ENCODE measurements at places on chromosomes 1 and 21.
A peak's percentile ranks its signal among the peaks of the same experiment; 100 is the strongest.

- DNase-seq, result no peak
Measured at GRCh38 chr1:32998997-32999396, 34.4 kb upstream of the RNF19B start.

DNA sequence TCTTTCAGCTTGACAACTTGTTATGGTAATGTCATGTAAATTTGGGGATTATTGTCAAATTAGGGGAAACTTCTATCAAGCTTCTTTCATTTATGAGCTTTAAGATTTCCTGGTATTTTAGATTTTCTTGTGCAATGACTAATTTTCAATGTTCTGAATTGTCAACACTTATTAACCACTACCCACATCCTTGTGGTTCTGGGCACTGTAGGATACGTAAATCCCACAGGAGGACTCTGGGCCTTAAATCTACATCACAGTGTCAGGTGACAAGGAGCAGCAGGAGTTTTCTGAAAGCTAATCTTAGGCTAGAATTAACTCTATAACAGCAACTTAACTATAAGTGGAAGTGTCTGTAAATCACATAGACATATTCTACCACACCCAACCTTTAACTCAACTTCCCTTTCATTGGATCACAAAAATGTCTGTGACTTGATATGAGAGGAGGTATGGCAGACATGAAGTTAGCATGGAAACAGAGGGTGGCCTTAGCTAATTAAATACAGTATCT lies 397.7 kb downstream of the HLX start:
- no peak for DNase-seq

DNA sequence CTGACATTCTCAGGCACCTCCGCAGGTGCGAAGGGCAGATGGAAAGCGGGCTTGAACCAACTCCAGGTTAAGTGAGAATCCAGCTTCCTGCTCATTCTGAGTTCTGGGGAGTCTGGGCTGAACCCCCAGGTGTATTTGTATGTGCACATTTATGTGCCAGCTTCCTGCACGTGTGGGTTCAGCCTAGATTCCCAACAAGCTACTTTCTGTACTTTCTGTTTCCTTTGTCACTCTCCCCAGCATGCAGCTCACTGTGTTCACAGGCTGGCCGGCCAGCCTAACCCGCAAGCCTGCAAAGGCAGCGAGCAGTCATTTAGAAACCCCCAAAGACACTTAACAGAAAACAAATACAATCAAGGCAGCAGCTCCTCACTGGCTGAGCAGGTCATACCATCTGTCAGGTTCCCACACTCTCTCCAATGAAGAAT lies 1.3 kb upstream of the IL19 start:
- DNase-seq, result no peak

GRCh38 chr1:218665221-218665620 lies 320.1 kb downstream of the TGFB2 start:
- peak; percentile 63 for DNase-seq

GRCh38 chr1:184900507-184900906 lies 73.8 kb downstream of the NIBAN1 start:
- no peak for DNase-seq

GRCh38 chr1:62800825-62801306 lies 16.9 kb downstream of the ATG4C start:
- DNase-seq, result peak; percentile 78

DNA sequence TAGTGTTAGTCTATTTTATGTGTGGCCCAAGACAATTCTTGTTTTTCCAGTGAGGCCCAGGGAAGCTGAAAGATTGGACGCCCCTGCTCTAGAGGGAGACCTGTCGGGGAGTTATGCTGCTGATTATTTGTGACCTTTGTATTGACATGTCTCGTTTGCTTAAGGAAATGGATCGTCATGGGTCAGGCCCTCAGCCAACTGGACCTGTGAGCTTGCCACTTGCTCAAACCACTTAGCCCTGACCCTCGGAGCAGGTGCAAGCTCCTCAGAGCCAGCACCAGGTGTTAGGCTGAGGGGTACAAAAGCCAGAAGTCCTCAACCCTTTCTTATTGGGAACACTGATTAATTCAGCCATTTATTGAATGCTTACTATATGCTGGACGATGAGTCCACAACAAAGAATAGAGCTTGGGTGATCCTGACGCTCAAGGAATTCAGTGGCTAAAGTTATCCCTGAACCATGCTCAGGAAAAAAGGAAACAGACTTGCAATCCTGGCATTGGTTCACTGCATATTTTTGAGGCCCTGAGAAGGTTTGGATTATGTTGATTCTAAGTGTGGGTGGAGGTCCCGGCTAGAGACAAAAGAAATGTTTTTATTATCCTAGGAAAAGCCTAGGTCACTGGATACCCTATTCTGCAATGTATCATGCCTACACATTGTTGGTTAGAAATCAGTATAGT lies 19.0 kb downstream of the TGFB2 start:
- no peak for DNase-seq

DNA sequence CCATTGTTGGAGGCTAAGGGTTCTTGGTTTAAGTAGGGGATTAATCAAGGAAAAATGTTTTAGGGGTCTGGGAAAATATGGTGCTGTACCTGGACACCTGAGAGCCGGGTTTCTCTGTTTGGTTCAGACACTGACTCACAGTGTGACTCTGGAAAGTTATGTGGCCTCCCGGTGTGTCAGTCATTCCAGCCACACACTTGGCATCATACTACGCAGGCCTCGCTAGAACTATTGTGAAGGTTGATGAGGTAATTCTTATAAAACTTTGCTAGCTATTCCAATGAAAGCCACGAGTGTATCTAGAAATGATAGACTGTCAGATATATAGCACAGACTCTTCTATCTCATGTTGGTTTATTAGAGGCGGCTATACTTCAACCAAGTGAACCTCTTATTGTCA lies 4.8 kb upstream of the CAMSAP2 start:
- DNase-seq, result no peak

DNA sequence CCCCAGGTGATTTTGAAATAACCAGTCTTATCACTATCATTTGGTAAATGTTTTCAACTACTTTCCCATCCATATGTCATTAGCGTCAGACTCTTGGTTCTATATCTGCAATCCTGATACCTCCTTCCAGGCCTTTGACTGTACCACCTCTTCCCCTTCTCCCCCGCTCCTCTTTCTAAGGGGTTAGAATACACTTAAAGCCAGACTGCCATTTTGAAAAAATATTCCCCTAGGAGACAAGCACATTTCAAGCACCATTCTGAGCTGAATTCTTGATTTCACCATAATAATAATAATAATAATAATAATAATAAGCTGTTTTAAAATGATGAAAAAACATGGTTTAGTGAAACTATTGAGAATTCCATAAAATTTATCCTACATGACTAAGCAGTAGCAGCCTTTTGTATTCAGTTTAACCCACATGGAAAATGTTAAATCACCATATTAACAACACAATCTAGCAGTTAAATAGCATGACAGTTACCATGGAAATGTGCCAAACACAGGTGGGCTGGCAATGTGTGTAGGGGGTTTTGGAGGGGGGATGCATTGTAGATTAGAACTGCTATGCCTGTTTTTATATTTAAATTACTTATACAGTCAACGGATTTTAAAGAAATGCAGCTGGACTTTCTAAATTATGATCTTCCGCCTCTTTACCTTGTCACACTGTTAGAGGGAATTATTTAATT lies 480.2 kb upstream of the DEPDC1 start:
- no peak for DNase-seq

DNA sequence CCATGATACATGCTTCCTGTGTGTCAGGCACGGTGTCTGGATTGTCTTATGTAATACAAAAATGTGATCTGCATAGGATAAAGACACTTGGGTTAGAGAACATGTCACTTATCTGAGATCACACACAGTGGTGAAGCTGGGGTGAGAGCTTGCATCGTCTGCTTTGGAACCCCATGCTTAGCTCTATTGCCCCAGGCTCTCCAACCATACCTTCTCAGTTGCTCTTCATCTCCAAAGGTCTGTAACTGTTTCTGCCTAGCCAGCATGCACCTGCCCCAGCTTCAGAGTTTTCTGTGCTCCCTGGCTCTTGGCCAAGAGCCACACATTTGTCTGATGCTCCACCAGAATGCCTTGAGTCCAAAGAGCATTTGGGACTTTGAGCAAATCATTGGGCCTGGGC lies 93.9 kb upstream of the COG2 start:
- DNase-seq, result no peak

- peak; percentile 81 for DNase-seq
Measured at GRCh38 chr1:164518692-164519332, 40.2 kb upstream of the PBX1 start.

DNA sequence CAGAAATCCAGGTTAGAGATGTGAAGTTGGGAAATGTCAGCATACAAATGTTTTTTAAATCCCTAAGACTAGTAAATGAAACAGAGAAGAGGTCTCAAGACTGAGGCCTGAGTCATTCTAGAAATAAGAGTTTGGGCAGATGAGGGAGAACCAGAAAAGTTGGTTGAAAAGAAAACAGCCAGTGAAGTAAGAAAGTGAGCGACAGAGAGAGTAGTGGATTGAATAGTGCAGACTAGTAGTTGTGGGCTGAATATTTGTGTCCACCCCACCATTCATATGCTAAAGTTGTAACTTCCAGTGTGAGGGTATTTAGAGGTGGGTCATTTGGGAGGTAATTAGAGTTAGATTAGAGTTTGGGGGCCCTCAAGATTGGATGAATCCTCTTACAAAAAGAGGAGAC lies 889.2 kb downstream of the TTLL7 start:
- DNase-seq, result no peak

DNA sequence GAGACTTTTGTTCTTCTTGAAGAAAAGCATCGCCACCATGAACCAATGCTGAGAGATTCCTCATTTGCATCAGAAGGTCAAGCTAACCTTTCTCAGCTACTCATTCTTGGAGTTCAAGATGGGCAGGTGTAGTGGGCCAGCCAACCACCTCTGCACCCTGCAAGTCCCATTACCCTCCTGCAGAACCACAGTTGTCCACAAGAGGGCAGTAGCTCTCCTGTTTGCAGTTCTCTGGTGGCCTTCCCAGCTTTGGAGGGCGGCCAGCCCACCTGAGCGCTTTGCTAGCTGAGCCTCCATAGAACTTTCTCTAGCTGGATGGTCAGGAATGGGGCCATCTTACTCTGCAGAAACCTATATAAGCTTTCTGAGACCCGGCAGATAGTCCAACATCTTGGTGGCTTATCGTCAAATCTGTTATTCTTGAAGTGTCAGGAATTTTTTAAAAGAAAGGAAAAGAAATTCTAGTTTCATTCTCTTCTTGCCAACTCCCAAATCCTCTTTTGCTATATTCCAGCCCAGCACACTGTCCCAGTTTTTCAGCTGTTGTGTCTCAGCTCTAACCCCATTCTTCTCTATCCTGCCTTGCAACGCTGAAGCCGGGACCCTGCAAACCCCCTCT lies 11.0 kb upstream of the LMX1A start:
- peak; percentile 80 for DNase-seq

DNA sequence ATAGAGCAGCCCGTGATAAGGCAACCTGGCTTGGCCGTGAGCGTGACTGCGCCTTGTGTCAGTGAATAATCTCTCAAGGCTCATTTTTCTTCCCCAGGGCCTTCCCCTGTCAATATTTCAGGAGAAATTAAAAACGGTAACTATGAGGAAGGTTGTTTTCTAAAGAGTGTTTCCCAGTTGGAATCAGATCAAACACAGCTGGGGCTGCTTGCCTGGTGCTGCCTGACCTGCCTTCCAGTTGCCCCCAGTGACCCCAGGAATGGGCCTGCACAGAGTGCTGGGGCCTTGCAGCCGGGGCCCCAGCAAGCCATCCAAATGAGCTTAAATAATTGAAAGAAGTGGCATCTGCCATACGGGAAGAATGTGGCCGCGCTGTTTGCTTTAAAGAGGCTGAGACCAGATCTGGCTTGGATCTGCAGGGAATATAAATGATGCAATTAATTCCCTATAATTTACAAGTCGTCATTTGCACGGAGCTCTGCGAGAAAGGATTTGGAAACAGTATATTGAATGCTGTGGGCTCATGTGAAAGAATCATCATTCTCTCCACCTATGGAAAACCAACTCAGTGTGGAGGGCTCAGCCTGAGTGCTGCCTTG lies 203.9 kb downstream of the C1orf94 start:
- no peak for DNase-seq

DNA sequence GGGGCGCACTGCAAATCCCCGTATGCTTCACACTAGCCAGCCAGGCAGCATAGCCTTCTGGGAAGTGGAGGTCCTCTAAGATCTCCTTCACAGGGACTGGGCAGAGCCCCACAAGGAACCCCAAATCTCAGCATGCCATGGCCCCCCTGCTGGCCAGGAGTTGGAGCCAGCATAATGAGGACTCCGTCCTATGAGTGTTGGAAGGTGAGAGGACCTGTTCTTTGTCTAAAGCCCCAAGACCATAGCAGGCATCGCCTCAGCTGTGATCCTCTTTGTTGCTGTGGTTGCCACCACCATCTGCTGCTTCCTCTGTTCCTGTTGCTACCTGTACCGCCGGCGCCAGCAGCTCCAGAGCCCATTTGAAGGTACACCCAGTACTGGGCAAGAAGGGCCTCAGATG lies 1.5 kb downstream of the SHISA4 start:
- no peak for DNase-seq

- no peak for DNase-seq
Measured at GRCh38 chr1:239545466-239545865, 159.1 kb downstream of the CHRM3 start.

DNA sequence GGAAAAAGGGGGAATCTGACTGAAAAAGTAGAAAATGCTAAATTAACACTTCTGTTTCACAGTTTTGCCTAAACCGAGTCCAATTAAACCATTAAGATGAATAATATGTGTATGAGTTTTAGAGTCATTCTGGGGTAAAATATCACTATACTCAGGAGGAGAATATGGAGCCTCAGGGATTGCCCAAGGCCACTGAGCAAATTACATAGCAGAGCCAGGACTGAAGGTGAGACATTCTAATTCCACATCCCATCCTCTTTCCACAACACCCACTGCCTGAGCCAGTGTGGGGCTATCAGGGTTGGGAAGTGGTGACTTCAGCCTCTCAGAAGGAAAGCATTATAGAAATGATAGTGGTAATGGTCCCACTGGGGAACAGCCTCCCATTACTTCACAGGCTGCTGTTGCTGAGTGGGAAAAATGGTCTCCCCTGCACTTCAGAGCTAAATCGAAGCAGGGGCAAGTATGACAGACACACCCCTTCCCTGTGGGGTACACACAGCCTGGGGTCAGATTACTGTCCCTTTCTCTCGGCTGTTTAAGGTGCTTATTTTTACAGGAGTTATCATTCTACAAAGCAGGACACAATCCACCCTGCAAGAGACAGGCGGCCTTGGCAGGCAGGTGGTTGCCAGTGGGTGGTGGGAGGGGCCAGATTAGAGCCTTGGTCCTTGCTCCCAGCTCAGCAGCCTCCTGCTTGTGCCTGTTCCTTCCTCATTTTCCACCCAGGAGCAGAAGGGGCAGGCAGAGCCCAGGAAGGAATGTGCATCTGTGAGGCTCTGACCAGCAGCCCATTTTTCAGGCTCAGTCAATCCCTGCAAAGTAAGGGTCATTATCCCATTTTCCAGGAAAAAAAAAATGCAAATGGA lies 9.5 kb upstream of the BCAR3 start:
- no peak for DNase-seq

- no peak for DNase-seq
Measured at GRCh38 chr1:117985239-117985638, 55.7 kb downstream of the WDR3 start.

DNA sequence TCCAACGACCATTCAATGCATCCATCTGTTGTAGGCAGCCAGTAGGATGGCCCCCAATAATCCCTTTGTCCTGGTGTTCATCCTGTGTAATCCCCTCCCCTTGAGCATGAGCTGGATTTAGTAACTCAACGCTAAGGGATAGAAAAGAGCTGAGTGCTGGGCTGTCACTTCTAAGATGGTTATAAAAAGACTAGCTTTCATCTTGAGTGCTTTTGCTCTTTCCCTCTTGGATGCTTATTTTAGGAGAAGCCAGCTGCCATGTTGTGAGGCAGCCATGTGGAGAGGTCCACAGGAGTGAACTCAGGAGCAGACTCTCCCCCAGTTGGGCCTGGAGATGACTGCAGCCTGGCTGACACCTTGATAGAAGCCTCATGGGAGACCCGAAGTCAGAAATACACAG lies 401.5 kb downstream of the VAV3 start:
- no peak for DNase-seq
